ENCODE measurements at places on chromosomes 2 and 18.

DNA sequence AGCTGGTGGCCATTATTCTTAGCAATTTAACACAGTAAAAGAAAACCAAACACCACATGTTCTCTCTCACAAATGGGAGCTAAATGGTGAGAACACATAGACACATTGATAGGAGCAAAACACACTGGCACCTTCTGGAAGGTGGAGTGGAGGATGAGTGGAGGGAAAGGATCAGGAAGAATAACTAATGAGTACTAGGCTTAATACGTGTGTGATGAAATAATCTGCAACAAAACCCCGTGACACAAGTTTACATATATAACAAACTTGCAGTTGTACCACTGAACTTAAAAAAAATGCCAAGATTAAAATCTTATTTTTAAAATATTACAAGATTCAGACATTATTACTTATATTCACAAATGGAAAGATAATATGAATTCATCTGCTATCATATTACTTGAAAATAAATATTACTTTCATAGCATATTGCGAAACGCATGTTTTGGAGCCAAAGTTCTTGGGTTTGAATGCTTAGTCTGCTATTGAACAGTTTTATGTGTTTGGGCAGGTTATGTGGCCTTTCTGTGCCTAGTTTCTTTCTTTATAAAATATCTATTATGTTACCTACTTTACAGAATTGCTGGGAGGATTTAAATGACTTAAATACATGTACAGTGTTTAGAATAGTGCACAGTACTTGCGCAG, 20.5 kb downstream of the ANKRD62 start:
- no peak for DNase-seq

GRCh38 chr2:113088213-113088992, 20.6 kb downstream of the IL1F10 start:
- no peak for DNase-seq

DNA sequence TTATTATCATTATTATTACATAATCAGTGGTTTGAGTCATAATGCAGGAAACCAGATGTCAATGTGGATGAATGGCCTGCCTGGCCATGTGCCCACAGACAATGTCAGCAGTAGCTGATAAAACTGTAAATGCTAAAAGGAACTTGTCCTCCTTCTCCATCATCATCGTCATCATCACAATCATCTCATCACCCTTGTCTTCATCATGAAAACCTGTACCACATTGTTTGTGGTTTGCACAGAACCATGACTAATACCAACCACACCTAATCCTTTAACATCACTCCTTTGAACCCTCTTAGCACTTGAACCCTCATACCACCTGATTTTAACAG, 96.0 kb downstream of the HNMT start:
- DNase-seq: no peak

DNA sequence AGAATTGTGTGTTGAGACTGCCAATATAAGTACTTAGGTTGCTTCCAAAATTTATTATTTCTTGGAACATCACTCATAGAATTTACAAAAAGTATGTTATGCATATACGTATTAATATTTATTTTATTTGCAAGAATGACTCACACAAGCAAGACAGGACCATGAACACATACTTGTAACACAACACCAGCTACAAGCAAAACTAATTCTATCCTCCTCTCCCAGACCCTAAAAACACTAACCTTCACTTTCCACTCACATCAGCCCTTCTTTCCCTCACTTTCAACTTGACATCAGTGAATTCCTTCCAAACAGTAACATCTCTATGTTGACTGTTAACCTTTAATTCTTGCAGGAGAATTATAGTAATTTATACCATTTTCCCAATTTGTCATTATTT, 24.3 kb downstream of the OSBPL1A start:
- DNase-seq: no peak

GRCh38 chr2:8996006-8996405, 7.5 kb downstream of the MBOAT2 start:
- no peak for DNase-seq
